ENCODE measurements at places on chromosomes 6 and 20. TPM values are rescaled to one million over a fixed set of nuclear protein-coding genes. Genes with fewer than 3 reads are reported as not detected.

Gene DLK2
- total RNA-seq, result not detected

Gene AKIRIN2
- 28.3 TPM for total RNA-seq

Gene C20orf144
- not detected for total RNA-seq

Gene SYCP2
- 2.6 TPM for total RNA-seq

DNA sequence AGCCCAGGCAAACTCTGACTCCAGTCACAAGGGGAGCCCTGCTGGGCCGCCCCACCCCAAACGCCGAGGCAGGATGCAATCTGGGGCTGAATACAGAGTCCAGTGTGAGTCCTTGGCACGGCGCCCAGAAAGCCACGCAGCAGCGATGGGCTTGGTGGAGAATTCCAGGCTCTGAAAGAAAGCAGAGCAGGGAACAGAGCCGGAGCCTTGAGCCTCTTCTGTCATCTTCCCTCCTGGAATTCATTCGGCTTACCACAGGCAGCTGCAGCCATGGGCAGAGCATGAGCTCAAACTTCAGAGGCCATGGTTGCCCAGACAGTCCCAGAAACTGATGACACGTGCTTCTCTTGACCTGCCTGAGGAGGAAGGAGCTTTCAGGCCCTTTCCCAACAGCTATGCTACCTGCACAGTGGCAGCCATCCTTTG is 441.1 kb upstream of the JARID2 start:
- no peak for DNase-seq

GRCh38 chr20:46710153-46710913 is 884 bp downstream of the SLC2A10 start:
- no peak for DNase-seq

DNA sequence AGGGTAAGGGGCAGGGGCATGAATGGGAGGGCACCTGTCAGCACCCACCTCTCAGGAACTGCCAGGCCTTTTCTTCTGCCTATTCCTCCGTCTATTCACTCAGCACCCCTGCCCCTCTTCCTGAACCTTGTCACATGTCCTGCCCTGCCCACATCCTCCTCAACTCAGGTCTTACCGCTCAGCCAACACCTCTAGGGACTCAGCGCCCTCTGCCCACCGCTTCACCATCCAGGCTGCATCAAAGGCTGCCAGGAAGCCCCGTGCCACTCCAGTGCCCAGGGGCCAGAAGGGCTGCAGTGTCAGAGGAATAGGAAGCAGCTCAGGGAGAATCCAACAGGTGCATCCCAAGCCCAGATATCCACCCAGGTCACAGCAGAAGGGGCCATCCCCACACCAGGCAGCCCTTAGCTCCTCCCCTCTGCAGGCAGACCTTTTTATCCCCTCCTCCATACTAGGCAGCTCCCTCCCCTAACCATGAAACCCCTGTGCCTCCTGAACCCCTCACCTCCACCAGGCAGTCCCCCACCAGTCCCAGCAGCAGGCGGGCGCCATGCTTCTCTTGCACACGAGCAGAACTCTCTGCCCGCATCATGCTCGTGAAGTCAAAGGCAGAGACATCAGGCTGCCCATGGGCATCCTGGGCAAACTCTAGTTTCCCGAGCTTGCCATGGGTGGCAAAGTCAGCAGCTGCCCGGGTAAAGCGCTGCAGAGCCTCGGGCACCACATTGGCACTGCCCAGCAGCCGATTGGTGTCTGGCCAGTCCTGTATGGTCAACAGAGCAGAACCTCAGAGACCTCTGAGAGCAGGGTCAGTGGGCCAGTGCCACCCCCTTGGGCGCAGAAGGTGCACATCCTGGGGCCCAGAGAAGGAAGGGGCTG is 5.5 kb downstream of the MICAL1 start:
- DNase-seq, result no peak

GRCh38 chr20:1108437-1108920 is 9.9 kb upstream of the PSMF1 start:
- DNase-seq, result peak; percentile 28

DNA sequence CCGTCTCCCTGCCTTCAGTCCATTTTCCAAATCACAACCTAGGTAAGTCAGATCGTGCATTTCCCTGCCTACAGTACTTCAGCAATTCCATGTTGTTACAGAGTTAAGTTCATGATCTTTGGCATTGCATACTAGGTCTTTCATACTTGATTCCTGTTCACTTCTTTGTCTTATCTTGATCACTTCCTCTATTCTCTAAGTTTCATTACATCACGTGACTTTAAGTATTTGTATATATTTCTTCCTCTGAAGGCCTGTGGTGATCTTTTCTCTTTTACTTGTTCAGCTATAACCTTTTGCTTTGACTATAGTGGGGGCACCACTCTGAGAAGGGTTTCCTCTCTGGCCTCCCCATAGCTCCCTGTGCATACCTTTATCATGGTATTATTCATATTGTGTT is 100.2 kb downstream of the TRMT11 start:
- DNase-seq, result no peak

GRCh38 chr6:13673368-13673767 is 38.3 kb downstream of the RANBP9 start:
- DNase-seq, result no peak

GRCh38 chr20:52290569-52290968 is 99.0 kb upstream of the ZFP64 start:
- no peak for DNase-seq

DNA sequence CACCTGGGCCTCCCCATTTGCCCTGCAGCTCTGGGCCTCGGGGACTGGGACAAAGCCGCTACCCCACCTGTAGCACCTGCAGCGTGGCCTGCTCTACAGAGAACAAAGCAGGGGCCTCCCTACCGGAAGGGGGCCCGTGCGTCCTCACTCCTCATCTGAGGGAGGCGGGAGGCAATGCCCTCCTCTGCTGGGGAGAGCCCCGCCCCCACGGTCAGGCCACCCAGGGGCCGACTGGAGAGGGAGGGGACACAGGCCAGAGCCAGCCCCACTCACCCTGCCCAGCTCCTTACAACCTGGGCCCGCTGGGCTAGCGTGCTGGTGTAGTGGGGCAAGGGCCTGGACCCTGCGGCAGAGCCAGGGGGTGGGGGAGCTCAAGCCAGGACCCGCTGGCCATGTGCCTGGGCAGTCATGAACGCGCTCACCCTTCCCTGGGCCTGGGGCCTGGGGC is 8.0 kb downstream of the LAMA5 start:
- peak; percentile 38 for DNase-seq

GRCh38 chr6:30893666-30894065 is 9.3 kb downstream of the DDR1 start:
- DNase-seq, result no peak

All from SJSA1 (cell line).